Naive B cell (primary cell): ENCODE measurements at places on chromosomes 1 and 21. TPM values are rescaled to one million over a fixed set of nuclear protein-coding genes. Genes with fewer than 3 reads are reported as not detected.

PROK1 gene
- not detected for polyA plus RNA-seq

IQCC gene
- polyA plus RNA-seq: 2.3 TPM

AMY1B gene
- polyA plus RNA-seq: not detected

CRTC2 gene
- 37.0 TPM for polyA plus RNA-seq

SCYL3 gene
- 15.4 TPM for polyA plus RNA-seq

PYHIN1 gene
- 4.2 TPM for polyA plus RNA-seq

SRSF4 gene
- polyA plus RNA-seq: 69.6 TPM

PLA2G5 gene
- polyA plus RNA-seq: not detected

HENMT1 gene
- 3.2 TPM for polyA plus RNA-seq

- peaks cover 11% of the 10 kb centered on the region for H3K4me1 ChIP-seq
- H3K4me3 ChIP-seq: no peak overlapping the region
- no peaks in the 10 kb centered on the region for H3K36me3 ChIP-seq
- no peaks in the 10 kb centered on the region for H3K27me3 ChIP-seq
- no peak for DNase-seq
Observed at GRCh38 chr1:87226341-87226760, 102.3 kb upstream of the LMO4 start.

DNA sequence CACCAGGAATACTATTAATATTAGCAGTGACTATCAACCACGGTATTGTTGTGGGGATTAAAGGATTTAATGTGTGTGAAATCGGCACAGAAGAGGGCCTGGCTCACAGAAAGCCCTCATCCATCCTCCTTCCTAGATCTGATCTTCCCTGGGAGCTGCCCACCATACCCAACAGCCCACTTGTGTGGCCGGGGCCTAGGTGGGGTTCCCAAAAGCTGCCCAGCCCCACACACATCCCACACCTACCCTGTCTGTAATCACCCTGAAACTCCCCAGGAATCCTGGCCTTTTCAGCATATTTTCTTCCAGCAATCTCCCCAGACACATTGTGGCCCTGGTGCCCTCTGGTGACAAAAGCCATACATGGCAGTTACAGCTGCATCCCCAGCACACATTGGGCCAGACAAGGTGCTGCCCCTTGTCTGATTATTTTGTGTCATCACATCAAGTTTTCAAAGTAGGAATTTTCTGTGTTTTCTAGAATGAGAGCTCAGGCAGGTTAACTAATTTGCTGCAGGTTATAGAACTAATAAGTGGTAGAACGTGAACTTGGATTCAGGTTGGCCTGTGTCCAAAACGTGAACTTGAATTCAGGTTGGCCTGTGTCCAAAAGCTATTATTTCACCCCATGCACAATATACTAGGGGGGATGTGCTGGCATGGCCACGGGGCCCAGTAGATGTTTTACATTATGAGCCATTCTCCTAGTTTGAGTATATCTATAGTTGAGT is 5.3 kb upstream of the SLC6A9 start:
- H3K27me3 ChIP-seq: peaks cover 4% of the 10 kb centered on the region
- no peak overlapping the region for H3K27ac ChIP-seq
- peaks cover 5% of the 10 kb centered on the region for H3K4me1 ChIP-seq
- H3K4me3 ChIP-seq: no peak overlapping the region
- DNase-seq: peak; percentile 59

GRCh38 chr21:25062061-25062460 is 545.2 kb downstream of the MRPL39 start:
- H3K27me3 ChIP-seq: peaks cover 9% of the 10 kb centered on the region
- H3K36me3 ChIP-seq: no peaks in the 10 kb centered on the region
- no peak for DNase-seq
- no peak overlapping the region for H3K4me3 ChIP-seq

- no peaks in the 10 kb centered on the region for H3K4me1 ChIP-seq
- no peaks in the 10 kb centered on the region for H3K27me3 ChIP-seq
- no peak overlapping the region for H3K27ac ChIP-seq
- no peaks in the 10 kb centered on the region for H3K36me3 ChIP-seq
Observed at GRCh38 chr1:186627019-186627418, 53.2 kb downstream of the PTGS2 start.

GRCh38 chr1:54819195-54819536 is 18.0 kb upstream of the TTC22 start:
- DNase-seq: no peak
- no peaks in the 10 kb centered on the region for H3K4me1 ChIP-seq
- H3K27me3 ChIP-seq: peaks cover 35% of the 10 kb centered on the region
- H3K27ac ChIP-seq: peak overlapping the region; percentile 43
- peaks cover 20% of the 10 kb centered on the region for H3K36me3 ChIP-seq
- H3K4me3 ChIP-seq: no peak overlapping the region

- H3K4me3 ChIP-seq: peak overlapping the region; percentile 46
- H3K27me3 ChIP-seq: no peaks in the 10 kb centered on the region
- peaks cover 55% of the 10 kb centered on the region for H3K4me1 ChIP-seq
- peak; percentile 37 for DNase-seq
- H3K27ac ChIP-seq: peak overlapping the region; percentile 37
Observed at GRCh38 chr1:22105611-22106207, 37.2 kb downstream of the WNT4 start.

GRCh38 chr21:17679002-17679600 is 66.4 kb upstream of the BTG3 start:
- H3K27me3 ChIP-seq: no peaks in the 10 kb centered on the region
- H3K4me3 ChIP-seq: no peak overlapping the region
- DNase-seq: peak; percentile 51
- H3K36me3 ChIP-seq: no peaks in the 10 kb centered on the region

- no peak overlapping the region for H3K4me3 ChIP-seq
- H3K36me3 ChIP-seq: no peaks in the 10 kb centered on the region
- H3K4me1 ChIP-seq: peaks cover 31% of the 10 kb centered on the region
- H3K27ac ChIP-seq: no peak overlapping the region
- no peak for DNase-seq
- peaks cover 77% of the 10 kb centered on the region for H3K27me3 ChIP-seq
Observed at GRCh38 chr1:170660281-170660713, 3.6 kb upstream of the PRRX1 start.
